C1 segment of cervical spinal cord (tissue), 14 donors: ENCODE measurements at places on chromosomes 5 and 9.

DNA sequence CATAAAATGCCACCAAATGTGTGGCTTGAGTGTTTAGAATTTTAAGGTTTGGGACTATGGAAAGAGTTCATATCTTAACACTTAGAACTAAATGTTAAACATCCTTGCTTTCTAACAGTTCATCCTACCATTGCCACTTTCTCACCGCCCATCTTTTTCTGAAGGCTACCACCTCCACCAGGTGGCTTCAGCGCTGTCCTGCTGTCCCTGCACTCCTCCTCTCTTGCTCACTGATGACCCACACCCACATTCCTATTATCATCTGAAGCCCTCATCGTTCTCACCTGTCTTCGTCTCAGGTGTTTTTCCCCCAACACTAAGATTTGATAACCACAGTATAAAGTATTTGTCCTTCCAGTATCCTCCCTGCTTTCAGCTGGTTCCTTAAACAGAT is 7.4 kb downstream of the MEGF10 start:
- no peak for DNase-seq

GRCh38 chr9:126880947-126881332 is 20.5 kb downstream of the ZBTB34 start:
- peak; percentile 48 for DNase-seq

DNA sequence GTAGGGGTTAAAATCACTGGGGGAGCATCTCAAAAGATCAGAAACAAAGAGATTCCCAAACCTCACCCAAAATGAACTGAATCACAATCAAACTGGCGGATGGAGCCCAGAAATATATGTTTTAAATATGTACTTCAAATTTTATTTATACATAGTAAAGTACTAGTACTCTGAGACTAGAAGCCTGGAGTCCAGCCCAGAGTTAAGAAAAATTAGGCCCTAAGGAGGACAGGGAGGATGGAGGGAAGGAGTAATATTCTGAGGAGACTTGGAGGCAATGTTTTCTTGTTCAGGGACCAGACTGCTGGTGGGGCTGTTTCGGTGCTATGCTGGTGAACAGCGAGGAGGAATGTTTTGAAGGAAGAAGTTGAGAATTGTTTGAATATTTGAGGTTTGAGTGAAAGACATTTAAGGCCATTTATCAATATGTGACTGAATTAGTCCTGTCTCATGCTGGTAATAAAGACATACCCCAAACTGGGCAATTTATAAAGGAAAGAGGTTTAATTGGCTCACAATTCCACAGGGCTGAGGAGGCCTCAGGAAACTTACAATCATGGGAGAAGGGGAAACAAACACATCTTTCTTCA is 552.4 kb upstream of the DAB2 start:
- no peak for DNase-seq

GRCh38 chr5:1512541-1513291 is 11.0 kb downstream of the LPCAT1 start:
- no peak for DNase-seq

DNA sequence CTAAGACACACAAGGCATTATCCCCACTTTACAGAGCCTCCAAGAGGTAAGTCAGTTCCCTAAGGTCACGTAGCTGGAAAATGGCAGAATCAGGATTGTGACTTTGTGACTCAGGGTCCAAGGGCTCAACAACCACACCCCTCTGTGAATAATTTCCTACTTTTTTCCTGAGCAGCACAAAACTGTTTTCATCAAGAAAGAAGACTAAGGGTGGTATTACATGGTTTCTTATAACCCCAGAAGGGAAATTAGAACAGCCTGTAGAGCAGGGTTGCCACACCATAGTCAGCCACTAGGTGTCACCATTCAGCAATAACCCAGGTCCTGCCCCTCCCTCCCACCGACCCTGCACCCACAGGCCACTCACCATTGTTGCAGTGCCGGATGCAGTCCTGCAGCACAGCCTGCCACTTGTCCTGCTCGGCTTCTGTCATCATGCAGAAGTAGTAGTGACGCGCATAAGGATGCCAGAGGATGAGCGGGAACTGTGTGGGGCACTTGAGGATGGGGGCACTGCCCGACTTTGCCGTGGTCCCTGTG is 72.1 kb downstream of the LRSAM1 start:
- DNase-seq: no peak

DNA sequence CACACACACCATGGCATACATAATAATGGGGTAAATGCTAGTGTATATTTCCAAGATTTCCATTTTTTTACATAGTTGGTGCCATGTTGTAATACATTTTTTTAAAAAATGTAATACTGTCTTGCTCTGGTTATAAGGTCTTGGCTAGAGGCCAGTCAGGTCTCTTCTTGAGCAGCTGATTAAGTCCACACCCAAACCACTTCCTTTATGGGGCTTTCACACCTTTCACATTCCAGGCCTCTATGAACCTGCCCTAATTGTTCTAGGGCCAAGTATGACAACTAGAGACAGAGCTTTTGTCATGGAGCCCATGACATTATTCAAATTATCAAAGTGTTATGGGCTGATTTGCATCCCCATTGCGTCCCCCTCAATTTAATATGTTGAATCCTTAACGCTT is 495.6 kb upstream of the CTNND2 start:
- DNase-seq: no peak

GRCh38 chr5:175711472-175712312 is 53.8 kb downstream of the HRH2 start:
- DNase-seq: no peak

GRCh38 chr9:107471552-107471951 is 18.0 kb downstream of the KLF4 start:
- DNase-seq: no peak

- no peak for DNase-seq
These were observed 89.0 kb upstream of the NR4A3 start for GRCh38 chr9:99732715-99733114.

- DNase-seq: no peak
These were observed 182.7 kb downstream of the OLFM1 start for GRCh38 chr9:135269912-135270830.

DNA sequence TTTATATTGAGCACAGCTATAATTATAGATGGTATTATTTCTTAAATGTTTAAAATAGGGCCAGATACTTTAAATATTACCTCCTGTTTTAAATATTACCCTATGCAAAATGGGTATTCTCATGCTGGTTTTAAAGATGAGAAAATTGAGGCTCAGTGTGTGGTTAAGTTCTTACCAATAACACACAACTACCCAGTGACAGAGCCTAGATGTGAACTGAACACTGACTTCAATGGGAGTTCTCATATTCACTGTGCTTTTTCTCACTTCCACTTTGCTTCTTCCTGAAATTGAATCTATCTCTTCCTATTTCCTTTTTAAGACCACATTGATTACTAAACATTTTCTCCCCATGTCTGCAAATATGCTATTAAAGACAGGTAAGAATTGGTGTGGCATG is 135.8 kb upstream of the TUSC1 start:
- DNase-seq: no peak

DNA sequence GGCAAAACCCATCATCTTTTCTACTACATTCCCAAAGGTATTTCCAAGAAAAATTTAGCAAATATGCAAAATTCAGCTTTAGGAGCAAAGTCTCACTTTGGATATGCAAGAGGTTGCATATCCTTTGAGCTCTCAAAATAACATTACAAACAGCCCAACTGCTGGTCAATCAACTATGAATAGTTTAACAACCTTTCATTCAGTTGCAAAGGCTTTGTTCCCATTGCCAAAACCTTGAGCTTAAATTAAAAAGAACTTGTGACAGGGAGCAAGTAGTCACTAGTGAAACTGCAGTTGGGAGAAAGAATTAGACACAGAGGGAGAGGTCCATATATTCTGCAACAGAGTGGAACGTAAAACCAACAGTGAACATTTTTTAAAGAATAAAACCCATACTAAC is 8.8 kb downstream of the ZNF608 start:
- DNase-seq: no peak

- no peak for DNase-seq
These were observed 105.7 kb downstream of the SPOCK1 start for GRCh38 chr5:137393196-137393993.

GRCh38 chr9:1759009-1759408 is 256.1 kb upstream of the SMARCA2 start:
- no peak for DNase-seq

GRCh38 chr9:135212961-135213360 is 125.5 kb downstream of the OLFM1 start:
- DNase-seq: no peak

GRCh38 chr9:121182989-121183388 is 18.7 kb downstream of the RAB14 start:
- no peak for DNase-seq

GRCh38 chr5:140794595-140795258 is at the start of gene PCDHA2:
PCDHA2 (plus strand) TSS chr5:140794852.
- DNase-seq: no peak

DNA sequence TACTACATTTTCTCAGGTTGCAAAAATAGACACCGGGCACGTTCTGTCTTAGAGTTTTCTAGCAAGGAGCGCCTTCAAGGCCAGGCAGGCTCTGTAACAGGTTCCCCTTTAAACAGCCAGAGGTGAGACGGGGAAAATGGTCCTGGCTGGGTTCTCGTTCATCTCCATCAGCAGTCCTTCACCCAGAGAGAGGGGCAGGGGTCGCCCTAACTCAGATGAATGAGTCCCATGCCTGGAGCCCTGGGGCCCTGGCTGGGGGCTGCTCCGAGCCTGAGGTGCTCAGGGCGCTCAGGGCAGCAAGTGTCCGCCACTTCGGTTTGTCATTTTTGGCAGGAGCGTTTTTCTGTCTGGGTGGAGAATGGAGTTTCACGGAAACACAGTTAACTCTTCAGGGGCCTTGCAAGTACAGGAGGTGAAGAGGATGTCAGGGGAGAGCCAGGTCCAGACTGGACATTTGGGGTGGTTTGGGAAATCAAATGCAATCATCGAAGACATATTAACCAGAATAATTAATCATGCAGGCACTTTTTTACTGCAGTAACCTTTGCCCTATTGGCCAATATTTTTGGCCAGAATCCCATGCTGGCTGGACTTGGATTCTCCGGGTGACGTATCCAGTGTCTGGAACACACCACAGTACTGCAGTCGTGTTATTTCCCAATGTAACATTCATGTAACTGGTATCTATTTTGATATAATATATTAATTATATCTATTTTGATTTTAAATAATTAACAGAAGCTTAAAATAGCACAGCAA is 2.9 kb downstream of the NTNG2 start:
- DNase-seq: no peak

GRCh38 chr9:91945277-91946085 is 4.5 kb downstream of the ROR2 start:
- no peak for DNase-seq

- no peak for DNase-seq
These were observed 163.5 kb upstream of the OTULINL start for GRCh38 chr5:14417792-14418765.

DNA sequence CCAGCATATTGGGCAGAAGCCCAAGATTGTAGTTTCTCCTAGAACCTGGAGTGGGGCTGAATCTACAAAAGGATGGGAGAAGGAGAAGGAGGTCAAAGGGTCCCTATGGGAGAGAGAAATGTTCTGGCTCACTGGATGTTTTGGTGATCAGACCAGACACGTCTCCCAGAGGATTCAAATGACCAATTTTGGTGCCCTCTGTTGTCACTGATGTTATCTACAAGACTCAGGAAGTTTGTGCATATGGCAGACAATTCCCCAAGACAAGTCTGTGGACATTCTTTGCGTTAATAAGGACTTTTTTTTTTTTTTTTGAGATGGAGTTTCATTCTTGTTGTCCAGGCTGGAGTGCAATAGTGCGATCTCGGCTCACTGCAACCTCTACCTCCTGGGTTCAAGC is 137.2 kb upstream of the SMARCA2 start:
- no peak for DNase-seq

GRCh38 chr5:178671602-178672144 is 44.8 kb upstream of the CLK4 start:
- DNase-seq: no peak

- DNase-seq: no peak
These were observed 28.7 kb upstream of the MEGF9 start for GRCh38 chr9:120742951-120743416.

GRCh38 chr5:132591145-132591544 is 34.4 kb downstream of the RAD50 start:
- no peak for DNase-seq

- DNase-seq: no peak
These were observed 849 bp downstream of the RORB start for GRCh38 chr9:74497748-74498620.

DNA sequence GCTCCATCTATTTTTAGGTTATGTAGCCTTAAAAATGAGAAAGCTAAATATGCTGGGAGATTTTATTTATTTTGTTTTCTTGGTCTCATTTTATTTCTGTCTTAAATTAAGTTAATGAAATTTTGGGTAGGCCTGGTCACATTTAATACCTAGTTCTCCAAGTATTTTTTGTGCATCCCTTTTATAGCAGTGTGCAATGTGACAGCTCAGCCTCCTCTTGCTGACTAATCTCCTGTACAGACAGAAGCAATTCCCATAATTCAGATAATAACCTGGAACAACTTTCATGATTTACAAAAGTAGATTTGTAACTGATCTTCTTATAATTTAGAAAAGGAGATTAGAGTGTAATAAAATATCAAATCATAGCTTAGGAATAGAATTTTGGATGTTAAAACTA is 403.9 kb downstream of the ADGRV1 start:
- no peak for DNase-seq

DNA sequence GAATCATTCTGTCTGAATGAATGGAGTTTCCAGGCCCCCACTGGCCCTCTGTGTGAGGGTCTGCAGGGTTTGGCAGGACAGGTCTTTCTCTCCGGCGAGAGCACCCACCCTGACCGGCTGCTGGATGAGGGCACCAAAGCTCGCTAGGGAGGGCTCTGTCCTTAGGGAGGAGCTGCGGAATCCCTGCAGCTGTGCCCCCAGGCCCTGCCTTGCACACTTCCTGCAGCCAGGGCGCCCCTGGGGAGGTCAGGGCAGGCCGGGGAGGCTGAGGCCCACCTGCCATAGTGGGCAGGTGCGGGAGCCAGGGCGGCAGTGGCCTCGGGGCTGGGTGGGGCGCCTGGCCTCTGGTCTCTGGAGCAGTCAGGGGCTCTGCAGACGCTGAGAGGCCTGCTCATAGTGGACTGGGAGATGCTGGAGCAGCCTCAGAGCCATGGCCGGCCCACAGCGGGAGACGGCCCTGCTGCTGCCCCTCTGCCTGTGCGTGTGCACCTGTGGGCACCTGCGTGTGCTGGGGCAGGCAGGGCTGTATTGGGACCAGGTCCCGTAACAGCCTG is 36.1 kb downstream of the EXOC3 start:
- no peak for DNase-seq

- DNase-seq: no peak
These were observed 84.2 kb downstream of the ARL15 start for GRCh38 chr5:54226215-54226614.

- DNase-seq: no peak
These were observed 37.3 kb downstream of the INSYN2B start for GRCh38 chr5:169943026-169943425.

DNA sequence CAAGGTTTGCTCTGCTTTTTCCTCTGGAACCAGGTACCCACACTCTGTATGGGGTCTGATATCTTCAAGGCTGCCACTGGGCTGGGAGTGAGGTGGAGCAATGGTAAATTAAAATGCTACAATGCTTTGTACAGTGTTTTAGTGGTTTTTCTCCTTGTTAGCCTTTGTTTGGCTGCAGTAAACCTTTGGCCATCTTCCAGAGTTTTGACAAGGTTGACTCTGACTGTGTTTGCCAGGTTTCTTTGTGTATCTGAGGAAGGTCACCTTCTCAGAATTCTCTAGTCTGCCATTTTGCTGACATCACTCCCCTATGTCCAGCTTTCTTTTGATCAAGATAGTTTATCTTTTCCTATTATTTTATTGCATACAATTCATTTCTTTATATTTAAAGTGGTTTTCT is 11.2 kb downstream of the SPATA31D1 start:
- no peak for DNase-seq

- no peak for DNase-seq
These were observed 246.3 kb upstream of the DAP start for GRCh38 chr5:11007269-11007870.

- no peak for DNase-seq
These were observed 133.4 kb upstream of the SLC30A5 start for GRCh38 chr5:68960456-68960855.
